AG04450 (cell line): ENCODE measurements at places on chromosomes 4 and X. TPM values are rescaled to one million over a fixed set of nuclear protein-coding genes. Genes with fewer than 3 reads are reported as not detected.

GRCh38 chr4:19380600-19380999, 871.1 kb upstream of the SLIT2 start:
- DNase-seq: no peak

- no peak for DNase-seq
Measured at GRCh38 chr4:145346081-145346480, 135.6 kb upstream of the SMAD1 start.

- DNase-seq: no peak
Measured at GRCh38 chrX:77935886-77936285, 25.4 kb downstream of the ATP7A start.

DNA sequence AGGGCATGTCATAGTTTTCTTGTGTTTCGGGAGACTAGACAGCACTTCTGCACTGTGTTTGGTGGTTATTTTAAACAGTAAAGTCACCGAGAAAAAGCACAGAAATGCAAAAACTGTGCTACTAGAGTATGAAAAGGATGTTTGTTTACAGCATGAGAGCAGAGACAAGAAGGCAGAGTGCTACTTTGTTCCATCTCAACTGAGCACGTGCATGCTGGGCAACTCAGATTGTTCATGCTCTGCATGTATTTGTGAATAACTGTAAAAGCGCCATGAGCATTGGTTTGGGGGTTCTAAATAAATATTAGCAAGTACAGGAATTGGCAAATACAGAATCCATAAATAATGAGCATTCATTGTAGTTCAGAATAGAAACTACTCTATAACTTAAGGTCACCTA, 7.4 kb downstream of the EVC start:
- DNase-seq: no peak

- no peak for DNase-seq
Measured at GRCh38 chr4:126354784-126355183, 1040.0 kb downstream of the FAT4 start.

DNA sequence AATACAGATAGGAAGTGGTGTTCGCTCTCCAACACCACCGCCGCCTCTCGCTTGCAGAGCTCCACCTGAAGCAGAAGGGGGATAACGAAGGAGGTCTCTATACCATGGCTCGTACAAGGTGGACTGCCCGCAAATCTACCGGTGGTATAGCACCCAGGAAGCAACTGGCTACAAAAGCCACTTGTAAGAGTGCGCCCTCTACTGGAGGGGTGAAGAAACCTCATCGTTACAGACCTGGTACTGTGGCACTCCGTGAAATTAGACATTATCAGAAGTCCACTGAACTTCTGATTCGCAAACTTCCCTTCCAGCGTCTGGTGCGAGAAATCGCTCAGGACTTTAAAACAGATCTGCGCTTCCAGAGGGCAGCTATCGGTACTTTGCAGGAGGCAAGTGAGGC, 5.2 kb upstream of the BMP15 start:
- DNase-seq: no peak

DNA sequence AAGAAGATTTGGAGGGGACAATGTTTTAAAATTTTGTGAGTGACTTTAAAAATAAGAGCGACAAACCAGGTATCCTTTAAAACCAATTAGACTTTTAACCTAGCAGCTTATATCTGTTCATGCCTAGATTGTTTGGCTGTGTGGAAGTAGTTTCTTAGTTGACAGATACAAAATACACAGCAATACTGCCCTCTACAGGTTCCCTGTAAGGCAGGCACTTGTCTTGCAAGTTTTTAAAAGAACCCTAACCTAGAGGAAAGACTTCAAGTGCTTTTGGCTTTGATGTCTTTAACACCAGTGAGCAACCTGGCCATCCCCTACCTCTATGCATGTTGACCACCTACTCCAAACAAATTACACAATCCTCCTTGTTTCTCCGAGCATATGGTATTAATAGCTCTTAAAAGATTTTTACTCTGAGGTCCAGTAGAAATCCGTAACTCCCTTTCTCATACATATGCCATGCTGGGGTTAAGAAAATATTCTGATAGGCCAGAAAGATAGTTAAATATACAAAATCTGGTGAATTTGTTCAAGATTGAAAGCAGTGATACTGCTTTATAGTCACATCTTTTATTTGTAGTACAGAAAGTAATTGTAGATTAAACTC, 273.0 kb downstream of the ARHGAP24 start:
- peak; percentile 50 for DNase-seq

GRCh38 chrX:2766906-2767305, 15.1 kb downstream of the XG start:
- no peak for DNase-seq

- no peak for DNase-seq
Measured at GRCh38 chr4:142419712-142420111, 426.4 kb downstream of the INPP4B start.

DNA sequence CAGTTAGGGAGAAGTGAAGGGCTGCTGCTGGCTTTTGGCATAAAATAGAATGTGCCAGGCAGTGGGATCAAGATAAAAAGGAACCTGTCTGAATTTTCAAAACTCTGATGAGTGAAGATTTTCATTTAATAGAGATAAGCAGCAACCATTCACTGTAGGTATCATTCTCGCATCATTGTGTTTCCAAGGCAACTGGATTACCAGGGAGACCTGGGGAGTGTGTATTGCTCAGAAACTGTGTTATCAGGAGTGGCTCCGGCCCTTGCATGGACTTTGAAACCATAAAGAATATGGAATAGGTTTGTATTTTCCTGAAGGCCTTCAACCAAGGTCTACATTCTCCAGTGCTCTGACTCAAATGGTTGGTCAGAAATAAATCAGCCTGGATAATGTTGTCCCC, 23.3 kb upstream of the MAGEA4 start:
- DNase-seq: no peak

DNA sequence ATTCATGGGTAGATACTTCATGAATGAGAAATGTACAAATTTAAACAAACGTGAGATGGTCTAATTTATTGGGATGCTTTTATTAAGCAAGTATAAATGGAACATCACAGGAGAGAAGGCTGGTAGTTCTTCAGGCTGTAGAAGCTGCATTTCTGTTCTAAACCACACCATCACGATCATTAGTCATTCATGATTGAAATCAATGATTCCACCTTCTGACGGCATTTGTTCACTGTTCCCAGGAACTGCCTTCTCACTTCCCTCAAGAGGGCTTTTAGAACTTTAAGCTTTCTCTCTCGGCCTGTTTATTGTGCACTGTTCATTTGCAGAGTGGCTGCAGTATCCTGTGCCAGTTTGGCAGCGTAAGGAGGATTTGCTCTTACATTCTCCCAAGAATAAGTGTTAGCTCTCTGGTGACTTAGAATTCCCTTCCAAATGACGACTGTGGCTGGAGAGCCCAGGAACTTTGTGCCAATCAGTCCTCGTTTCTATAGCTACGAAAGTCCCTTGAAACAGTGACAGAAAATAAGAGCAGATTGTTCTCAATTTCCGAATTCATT, 54.7 kb downstream of the MFAP3L start:
- no peak for DNase-seq

DNA sequence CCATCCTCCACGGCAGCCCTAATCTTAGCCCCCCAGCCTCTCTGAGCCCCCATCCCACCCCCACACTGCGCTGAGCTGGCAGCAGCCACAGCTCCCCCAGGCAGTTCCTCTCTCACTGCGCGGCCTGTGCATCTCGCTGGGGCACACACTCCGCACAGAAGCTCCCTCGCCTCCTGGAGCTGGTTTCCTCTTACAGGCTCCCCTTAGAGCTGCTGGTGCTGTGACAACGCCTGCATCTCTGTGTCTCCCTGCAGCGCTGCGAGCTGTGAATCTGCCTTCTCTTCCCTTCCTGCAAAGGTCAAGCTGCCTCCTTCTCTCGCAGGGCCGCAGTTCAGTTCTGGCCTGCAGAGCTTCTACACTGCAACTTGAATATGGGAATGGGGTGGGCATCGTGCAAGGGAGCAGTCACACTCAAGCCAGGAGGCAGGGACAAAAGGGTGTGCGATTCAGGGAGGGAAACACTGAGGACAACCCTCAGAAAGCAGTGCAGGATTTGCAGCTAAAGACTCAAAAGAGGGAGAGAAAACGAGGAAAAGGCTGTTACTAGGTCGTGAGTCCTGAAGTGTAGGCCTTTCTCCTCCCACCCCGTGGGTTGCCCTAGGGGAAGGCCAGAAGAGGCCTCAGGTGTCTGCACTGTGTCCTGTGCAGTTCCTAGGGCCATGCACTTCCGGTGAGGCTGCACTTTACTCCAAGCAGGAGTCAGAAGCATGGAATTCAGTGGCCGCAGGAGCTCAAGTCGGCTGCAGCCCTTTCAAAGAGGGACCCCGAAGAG, 87.0 kb downstream of the BCOR start:
- DNase-seq: no peak

DNA sequence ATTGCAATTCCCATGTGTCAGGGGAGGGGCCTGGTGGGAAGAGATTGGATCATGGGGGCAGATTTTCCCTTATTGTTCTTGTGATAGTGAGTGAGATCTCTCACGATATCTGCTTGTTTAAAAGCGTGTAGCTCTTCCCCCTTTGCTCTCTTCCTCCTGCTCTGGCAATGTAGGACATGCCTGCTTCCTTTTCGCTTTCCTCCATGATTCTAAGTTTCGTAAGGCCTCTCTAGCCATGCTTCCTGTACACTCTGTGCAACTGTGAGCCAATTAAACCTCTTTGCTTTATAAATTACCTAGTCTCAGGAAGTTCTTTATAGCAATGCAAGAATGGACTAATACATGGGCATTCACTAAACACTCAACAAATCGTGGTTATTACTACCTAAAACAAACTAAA, 37.2 kb upstream of the PAPSS1 start:
- DNase-seq: no peak

DNA sequence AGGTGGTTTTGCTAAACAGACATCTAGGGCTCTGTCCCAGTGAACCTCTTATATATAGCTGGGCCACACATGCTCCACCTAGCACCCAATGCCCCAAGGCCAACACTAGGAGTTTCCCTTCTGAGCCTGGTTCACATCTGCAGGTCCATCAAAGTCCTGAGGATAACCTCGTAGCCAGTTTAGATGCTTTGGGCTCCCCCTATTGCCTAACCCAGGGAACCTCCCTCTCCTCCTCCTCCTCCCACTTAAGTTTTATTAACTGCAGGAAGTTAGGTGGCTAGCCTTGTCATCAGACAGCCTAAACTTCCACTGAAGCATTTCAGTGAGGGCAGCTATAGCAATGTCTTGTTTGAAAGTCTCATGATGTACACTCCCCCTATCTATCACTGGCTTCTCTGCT, 88.0 kb downstream of the GUCY2F start:
- no peak for DNase-seq

DNA sequence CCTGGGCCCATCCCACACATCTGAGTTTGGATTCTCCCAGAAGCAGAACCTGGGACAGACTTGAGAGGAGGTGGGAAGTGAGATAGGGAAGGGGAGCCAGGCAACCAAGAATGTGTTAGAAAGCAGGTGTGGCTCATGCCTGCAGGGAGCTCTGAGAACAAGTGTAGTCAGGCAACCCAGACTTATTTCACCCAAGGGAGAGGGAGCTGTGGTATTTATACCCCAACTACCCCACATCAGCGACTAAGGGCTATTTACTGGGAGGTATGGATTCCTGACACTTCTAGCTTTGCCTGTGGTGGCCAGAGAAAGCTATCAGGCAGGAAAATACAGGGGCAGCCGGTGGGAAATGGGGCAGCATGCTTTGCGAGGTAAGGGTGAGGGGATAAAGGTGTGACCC, 125.8 kb upstream of the MSX1 start:
- no peak for DNase-seq

NRK gene
- polyA plus RNA-seq: 2.2 and 2.8 TPM in 2 replicates

IBSP gene
- polyA plus RNA-seq: not detected in 2 replicates

UPF3B gene
- 7.5 and 12.4 TPM in 2 replicates for polyA plus RNA-seq

P2RY8 gene
- not detected in 2 replicates for polyA plus RNA-seq

DUSP21 gene
- not detected in 2 replicates for polyA plus RNA-seq

PABPC4L gene
- 0.86 and 1.3 TPM in 2 replicates for polyA plus RNA-seq

BMPR1B gene
- 0.42 and 0.60 TPM in 2 replicates for polyA plus RNA-seq
